LNCaP clone FGC (cell line): ENCODE measurements at places on chromosomes 3 and 15.

DNA sequence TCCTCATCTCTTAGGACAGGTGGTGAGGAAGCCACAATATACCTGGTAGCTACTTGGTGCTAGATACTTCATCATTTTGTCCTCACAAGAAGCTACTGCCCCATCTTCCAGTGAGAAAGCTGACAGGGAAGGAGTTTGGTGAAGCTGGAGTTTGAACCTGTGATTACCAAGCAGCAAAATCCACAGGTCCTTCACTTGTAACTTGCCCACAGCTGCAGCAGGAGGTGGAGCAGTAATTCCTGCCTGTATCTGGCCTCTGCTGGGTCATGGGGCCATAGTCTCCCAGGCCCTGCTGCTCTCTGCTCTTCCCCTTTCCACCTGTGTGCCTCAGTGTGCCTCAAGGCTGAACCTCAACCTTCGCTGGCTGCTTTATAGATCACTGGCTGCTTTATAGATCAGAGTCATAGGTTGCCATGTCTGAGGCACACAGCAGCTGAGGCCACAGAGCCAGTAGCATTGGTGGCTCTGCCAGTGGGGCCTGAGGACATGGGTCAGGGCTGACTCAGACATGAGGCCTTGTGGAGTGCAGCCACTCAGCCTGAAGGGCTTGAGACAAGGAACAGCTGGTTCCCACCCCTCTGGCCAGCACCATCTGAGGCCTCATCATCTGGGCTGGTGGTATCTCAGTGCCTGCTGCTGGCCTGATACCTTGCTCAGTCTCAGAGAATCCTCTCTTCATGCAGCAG, 11.1 kb upstream of the CHRNB4 start:
- DNase-seq: no peak

- DNase-seq: no peak
Measured at GRCh38 chr3:187044206-187044605, 95.1 kb downstream of the RPL39L start.

GRCh38 chr3:185760088-185760487, 64.8 kb downstream of the IGF2BP2 start:
- DNase-seq: no peak

GRCh38 chr15:40960925-40961324, 7.7 kb downstream of the CHAC1 start:
- no peak for DNase-seq
